ENCODE measurements at places on chromosomes 16 and 17.

- DNase-seq, result no peak
Observed at GRCh38 chr17:75914643-75915267, 10.1 kb upstream of the MRPL38 start.

- DNase-seq, result no peak
Observed at GRCh38 chr17:78709751-78710181, 72.3 kb downstream of the CYTH1 start.

DNA sequence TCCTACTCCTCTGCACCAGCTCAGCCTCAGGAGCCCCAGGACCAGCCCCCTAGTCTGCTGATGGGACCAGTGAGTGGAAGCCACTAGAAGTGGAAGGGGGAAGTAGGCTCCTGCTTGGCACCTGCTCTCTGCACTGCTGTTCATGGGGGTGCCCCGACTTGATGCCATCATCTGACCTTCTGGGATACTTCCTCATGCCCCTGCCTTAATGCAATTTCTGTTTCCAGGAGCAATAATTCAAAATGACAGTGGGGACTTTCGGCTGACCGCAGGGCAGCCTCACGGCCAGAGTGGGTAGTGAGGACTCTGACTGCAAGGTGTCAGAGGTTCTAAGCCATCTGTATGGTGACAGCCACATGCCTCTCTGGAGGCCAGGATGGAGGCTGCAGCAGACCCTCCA, 196.4 kb upstream of the WSCD1 start:
- no peak for DNase-seq

DNA sequence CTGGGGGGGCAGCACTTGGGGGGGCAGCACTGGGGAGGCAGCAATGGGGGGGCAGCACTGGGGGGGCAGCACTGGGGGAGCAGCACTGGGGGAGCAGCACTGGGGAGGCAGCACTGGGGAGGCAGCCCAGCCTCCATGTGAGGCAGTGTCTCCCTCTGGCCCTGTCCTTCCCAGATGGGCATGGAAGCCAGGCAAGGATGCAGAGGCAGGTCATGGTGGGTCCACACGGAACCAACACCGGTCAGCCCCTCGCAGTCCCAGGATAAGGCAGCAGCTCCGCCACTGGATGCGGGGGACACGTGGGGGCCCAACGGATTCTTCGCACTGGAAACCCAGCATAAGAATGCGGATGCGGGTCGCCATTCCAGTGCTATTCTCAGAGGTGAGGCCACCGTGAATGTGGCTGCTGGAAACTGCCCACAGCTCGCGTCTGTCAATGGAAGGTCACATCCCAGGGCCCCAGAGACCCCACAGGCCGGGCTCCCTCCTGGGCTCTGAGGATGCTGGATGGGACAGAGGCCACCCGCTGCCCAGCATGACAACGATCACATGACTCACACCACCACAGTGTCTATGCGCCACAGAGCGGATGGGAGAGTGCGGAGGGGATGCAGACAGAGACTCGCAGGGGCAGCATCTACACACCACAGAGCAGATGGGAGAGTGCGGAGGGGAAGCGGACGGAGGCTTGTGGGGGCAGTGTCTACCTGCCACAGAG, 59.0 kb downstream of the LMF1 start:
- DNase-seq, result no peak

DNA sequence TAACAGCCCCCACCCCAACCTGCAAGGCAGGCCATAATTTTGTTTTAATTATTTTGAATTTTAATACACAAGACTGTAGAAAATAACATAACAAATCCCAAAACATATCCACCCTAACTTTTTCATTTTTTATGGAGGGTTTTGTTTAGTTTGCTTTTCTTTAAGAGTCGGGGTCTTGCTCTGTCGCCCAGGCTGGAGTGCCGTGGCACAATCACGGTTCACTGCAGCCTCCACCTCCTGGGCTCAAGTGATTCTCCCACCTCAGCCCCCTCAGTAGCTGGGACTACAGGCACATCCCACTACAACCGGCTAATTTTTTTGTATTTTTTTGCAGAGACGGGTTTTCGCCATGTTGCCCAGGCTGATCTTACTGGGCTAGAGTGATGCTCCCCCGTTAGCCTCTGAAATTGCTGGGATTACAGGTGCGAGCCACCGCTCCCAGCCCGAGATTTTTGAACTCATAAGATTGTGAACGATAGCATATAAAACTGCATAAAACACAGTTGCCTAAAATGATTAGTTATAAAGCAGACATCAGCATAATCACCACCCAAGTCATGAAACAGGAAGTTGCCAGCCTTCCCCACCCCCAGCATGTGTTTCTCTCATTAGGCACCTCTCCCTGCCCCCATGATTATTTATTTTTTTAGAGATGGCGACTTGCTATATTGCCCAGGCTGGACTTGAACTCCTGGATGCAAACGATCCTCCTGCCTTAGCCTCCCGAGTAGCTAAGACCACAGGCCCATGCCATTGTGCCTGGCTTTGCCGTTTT, 13.6 kb upstream of the DOC2B start:
- no peak for DNase-seq

DNA sequence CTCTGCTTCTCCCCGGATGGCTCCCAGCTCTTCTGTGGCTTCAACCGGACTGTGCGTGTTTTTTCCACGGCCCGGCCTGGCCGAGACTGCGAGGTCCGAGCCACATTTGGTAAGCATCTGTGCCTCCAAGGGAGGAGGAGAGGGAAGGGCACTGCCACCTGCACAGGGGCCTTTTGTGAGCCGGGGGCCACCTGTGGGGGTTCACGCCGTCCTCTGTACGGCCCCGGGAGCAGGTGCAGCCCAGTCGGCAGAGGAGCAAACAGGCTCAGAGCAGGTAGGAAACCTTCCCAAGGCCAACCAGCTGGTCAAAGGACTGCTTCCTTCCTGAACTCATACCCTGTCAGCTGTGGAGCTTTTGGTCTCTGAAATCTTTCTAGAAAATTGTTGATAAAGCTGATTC, 3.3 kb upstream of the EFNB3 start:
- DNase-seq, result no peak

- DNase-seq, result no peak
Observed at GRCh38 chr16:3075523-3075915, 10.1 kb downstream of the IL32 start.

GRCh38 chr17:31073411-31073810, 21.4 kb upstream of the NF1 start:
- DNase-seq, result no peak

Data from astrocyte of the spinal cord (primary cell).